Large intestine (tissue), 12 donors: ENCODE measurements at places on chromosomes 7 and 10. TPM values are rescaled to one million over a fixed set of nuclear protein-coding genes. Genes with fewer than 3 reads are reported as not detected.

DNA sequence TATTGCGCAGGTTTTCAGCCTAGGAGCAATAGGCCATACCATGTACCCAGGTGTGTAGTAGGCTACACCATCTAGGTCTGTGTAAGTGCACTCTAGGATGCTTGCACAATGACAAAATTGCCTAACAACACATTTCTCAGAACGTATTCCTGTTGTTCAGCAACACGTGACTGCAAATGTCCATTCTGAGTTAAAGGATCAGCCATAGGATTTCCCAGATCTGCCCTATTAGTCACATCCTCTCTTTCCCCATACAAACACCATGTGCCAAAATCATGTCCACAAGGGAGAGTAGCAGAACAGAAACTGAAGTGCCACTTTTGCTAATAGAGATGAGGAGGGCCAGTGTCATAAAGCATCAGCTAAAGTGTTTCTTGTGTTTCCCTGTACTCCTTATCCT is 42.6 kb upstream of the AMPH start:
- H3K36me3 ChIP-seq, result no peaks in the 10 kb centered on the region
- no peaks in the 10 kb centered on the region for H3K27me3 ChIP-seq
- H3K4me3 ChIP-seq, result no peak overlapping the region
- DNase-seq, result no peak
- no peaks in the 10 kb centered on the region for H3K4me1 ChIP-seq

GRCh38 chr7:150903606-150904005 is 51.3 kb downstream of the AOC1 start:
- peaks cover 40% of the 10 kb centered on the region for H3K4me1 ChIP-seq
- no peaks in the 10 kb centered on the region for H3K27me3 ChIP-seq
- no peak for DNase-seq
- H3K36me3 ChIP-seq, result no peaks in the 10 kb centered on the region
- no peak overlapping the region for H3K27ac ChIP-seq
- H3K4me3 ChIP-seq, result no peak overlapping the region

DNA sequence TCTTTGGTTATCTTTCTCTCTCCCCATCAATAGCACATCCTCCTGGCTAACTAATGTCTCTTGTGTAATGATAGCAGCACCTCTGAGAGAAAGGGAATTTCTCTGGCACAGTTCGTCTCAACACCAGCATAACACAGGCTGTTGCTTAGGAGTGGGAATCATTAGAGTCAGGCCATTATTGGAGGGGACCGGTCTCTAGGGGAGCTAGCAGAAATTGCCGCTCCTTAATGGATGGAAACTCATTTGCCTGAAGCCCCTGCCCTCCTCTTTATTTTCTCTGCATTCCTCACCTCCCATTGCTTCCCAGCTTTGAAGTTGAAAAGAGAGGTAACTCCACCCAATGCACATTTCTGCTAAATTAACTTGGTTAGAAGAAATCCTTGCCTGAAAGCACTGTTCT is 11.9 kb downstream of the LRRC4 start:
- no peak for DNase-seq
- H3K27me3 ChIP-seq, result no peaks in the 10 kb centered on the region
- no peak overlapping the region for H3K27ac ChIP-seq
- H3K4me3 ChIP-seq, result no peak overlapping the region

DNA sequence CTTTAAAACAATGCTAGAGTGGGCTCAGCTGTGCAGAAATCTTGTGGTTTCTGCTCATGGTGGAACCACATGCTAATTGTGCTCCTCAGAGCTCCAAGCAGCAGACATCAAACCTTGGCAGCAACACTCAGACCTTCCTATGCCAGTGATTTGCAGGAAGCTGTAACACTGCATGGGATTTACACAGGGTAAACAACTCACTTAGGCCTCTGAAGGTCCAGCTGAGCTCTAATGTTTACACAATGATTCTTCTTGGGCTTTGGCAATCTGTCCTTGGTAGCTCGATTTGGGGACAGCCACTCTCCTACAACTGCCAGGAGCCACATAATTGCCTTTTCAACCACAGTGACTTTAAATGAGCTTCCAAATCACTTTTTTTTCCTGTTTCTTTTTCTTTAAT is 97.7 kb upstream of the PDLIM1 start:
- H3K27ac ChIP-seq, result no peak overlapping the region
- no peak for DNase-seq
- H3K27me3 ChIP-seq, result no peaks in the 10 kb centered on the region

Gene CTTNBP2
- polyA plus RNA-seq, result 4.6 TPM

DNA sequence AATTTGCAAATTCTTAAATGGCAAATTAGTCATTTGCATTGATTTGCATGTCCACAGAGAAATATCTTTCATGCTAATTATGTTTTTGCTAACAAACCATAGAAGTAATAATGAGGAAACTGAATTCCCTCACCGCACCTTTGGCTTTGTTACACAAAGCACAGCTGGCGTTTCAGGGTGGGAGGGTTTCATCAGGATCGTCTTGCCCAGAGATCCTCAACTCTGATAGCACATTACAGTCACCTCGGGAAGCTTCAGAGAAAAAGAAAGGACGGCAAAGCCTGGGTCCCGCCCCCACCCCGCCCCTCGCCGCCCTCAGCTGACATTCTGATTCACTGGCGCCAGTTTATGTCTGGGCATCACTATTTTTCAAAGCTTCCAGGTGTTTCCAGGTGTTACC is 119.4 kb downstream of the PTPRN2 start:
- no peak for DNase-seq
- no peak overlapping the region for H3K27ac ChIP-seq
- no peak overlapping the region for H3K4me3 ChIP-seq
- no peaks in the 10 kb centered on the region for H3K4me1 ChIP-seq
- no peaks in the 10 kb centered on the region for H3K36me3 ChIP-seq
- H3K27me3 ChIP-seq, result peaks cover 3% of the 10 kb centered on the region

DNA sequence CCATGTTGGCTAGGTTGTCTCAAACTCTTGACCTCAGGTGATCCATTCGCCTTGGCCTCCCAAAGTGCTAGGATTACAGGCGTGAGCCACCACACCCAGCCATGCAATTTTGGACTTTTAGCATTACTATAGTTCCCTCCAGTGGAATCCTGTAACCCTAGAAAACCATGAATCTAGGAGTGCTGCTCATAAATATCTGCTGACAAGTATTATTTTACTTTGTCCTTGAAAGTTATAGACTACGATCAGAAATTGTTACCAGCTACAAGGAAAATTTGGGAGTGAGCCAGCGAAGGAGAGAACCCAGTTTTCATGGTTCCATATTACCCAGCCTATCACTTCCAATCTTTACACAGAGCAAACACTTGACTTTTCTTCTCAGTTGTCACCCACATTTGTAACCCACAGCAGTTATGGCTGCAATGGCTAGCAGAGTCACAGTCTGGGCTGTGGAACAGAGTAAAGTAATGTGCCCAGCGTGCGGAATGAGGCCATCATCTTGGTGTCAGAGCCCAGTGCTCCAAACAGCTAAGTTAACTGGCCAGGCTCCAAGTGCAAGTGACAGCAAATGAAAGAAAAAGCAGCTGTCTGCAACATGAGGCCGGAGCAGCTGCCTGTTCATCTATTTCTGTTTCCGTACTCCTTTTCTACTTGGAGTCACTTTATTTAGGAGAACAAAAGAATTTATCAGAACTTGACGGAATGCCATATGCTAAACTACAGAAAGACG is 29.9 kb downstream of the ZC3HC1 start:
- peaks cover 73% of the 10 kb centered on the region for H3K36me3 ChIP-seq
- no peak for DNase-seq
- H3K27me3 ChIP-seq, result no peaks in the 10 kb centered on the region
- no peak overlapping the region for H3K4me3 ChIP-seq
- H3K4me1 ChIP-seq, result no peaks in the 10 kb centered on the region

Gene GRID1
- polyA plus RNA-seq, result 1.7 TPM

DNA sequence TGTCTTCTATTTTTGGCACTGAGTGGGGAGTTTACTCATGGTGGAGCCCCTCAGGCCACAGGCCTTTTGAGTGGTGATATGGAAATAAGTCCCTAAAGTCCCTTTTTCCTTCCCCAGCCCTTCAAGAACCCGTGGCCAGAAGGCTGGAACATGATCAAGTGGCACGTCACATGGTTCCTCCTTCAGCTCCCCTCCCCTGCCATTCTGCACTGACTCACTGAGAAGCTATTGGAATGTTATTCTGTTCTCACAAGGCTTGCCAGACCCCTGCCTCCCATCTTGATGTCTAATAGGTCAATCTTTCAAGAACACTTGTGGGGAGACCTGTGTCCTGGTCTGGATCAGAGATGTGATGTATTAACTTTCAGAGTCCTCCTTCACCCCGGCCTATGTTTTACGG is 279.8 kb downstream of the SEC23IP start:
- DNase-seq, result no peak
- no peaks in the 10 kb centered on the region for H3K36me3 ChIP-seq
- no peaks in the 10 kb centered on the region for H3K4me1 ChIP-seq
- H3K27me3 ChIP-seq, result no peaks in the 10 kb centered on the region
- no peak overlapping the region for H3K27ac ChIP-seq

Gene AIMP2
- polyA plus RNA-seq, result 24.7 TPM

Gene HOXA2
- 5.5 TPM for polyA plus RNA-seq

Gene ARPC1A
- 188 TPM for polyA plus RNA-seq

- no peaks in the 10 kb centered on the region for H3K27me3 ChIP-seq
- H3K4me1 ChIP-seq, result peaks cover 12% of the 10 kb centered on the region
- H3K4me3 ChIP-seq, result no peak overlapping the region
- no peak overlapping the region for H3K27ac ChIP-seq
- no peaks in the 10 kb centered on the region for H3K36me3 ChIP-seq
Measured at GRCh38 chr7:22787951-22788350, 34.7 kb downstream of the TOMM7 start.

Gene NUP42
- polyA plus RNA-seq, result 57.9 TPM

- no peak overlapping the region for H3K4me3 ChIP-seq
- H3K27ac ChIP-seq, result peak overlapping the region; percentile 10
- peaks cover 6% of the 10 kb centered on the region for H3K36me3 ChIP-seq
- H3K27me3 ChIP-seq, result no peaks in the 10 kb centered on the region
- no peak for DNase-seq
Measured at GRCh38 chr10:32051926-32052325, 4.3 kb downstream of the KIF5B start.
